Ovary (tissue), 10 donors: ENCODE measurements at places on chromosomes 7 and 10. TPM values are rescaled to one million over a fixed set of nuclear protein-coding genes. Genes with fewer than 3 reads are reported as not detected.

DNA sequence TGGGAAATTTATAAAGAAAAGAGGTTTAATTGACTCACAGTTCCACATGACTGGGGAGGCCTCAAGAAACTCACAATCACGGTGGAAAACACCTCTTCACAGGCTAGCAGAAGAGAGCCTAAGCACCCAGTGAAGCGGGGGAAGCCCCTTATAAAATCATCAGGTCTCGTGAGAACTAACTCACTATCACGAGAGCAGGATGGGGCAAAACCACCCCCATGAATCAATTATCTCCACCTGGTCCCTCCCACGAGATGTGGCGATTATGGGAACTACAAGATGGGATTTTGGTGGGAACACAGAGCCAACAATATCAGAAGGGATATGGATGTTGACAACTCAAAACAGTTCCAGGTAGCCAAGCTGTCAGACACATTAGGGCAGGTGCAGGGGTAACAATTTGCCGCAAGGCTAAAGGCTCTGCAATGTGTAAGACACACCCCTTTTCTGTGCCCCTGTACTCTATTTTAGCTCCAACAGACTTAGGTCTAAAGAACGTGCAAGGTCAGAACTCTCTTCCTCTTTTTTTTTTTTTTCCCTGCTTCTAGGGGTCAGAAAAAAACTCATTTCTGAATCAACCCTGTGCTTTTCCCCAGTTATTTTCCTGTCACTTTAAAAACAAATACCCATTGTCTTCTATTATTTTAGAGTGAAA, 30.7 kb upstream of the RBM20 start:
- no peaks in the 10 kb centered on the region for H3K36me3 ChIP-seq
- no peak overlapping the region for H3K27ac ChIP-seq
- no peak overlapping the region for H3K4me3 ChIP-seq
- no peaks in the 10 kb centered on the region for H3K4me1 ChIP-seq
- H3K27me3 ChIP-seq = no peaks in the 10 kb centered on the region
- no peak for DNase-seq

LRRC18 gene
- not detected for total RNA-seq

LLCFC1 gene
- total RNA-seq = not detected

DNA sequence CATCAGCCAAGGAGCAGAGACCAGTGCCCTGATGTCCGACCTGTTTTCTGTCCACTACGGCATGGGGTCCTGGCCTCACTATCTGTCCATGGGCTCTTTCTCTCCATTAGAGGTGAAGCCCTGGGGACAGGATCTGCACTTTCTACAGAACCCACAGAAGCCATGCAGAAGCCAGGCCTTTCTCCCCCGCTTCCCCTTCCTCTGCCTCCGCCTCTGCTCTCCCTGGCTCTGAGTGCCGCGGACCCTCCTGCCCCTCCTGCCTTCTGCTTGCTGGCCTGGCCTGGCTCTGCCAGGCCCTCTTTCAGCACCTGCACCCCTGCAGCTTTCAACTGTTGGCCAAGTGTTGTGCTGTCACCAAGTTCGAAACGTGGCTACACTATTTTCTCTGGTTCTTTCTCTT, 439.8 kb upstream of the ZMIZ1 start:
- no peak overlapping the region for H3K27ac ChIP-seq
- H3K27me3 ChIP-seq = no peaks in the 10 kb centered on the region
- H3K4me1 ChIP-seq = no peaks in the 10 kb centered on the region
- no peak overlapping the region for H3K4me3 ChIP-seq

- H3K27ac ChIP-seq = no peak overlapping the region
- no peak for DNase-seq
- H3K4me1 ChIP-seq = peaks cover 16% of the 10 kb centered on the region
- no peaks in the 10 kb centered on the region for H3K27me3 ChIP-seq
Measured at GRCh38 chr10:24707445-24707844, 16.2 kb downstream of the ARHGAP21 start.

DNA sequence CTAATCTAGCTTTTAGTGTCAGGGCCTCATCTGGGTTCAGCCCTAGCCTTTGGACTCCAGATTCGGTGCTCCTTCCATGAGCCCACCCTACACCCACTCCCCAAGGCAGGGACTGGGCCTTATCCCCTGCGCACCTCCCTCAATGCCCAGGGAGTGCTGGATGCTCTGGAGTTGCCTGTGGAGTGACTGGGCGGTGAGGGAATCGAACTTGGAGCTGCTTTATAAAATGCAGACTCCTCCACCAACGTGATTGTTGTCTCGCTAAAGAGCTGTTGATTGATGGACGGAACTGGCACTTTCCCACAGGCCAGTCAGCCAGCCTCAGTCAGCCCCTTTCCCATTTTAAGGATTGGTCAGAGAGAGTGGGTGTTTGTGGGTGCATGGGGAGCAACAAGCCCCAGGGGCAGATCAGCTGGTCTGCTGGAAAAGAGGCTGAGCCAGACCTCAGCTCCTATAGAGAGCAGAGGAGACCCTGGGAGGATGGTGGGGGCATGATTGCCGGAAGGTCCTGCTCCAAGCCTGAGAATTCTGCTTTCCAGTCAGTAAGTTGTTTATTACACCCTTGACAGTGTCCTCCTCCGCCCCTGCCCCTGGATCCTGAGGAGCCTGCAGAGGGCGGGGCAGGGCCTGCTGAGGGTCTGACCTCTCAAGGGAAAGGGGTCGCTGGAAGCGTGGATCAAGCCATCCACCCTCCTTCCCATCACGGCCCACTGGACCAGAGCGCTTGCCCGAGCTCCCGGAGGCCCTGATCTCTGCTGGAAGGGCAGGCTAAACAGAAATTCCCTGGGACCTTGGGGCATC, 16.7 kb downstream of the UNC5B start:
- no peaks in the 10 kb centered on the region for H3K27me3 ChIP-seq
- no peak overlapping the region for H3K4me3 ChIP-seq
- no peaks in the 10 kb centered on the region for H3K36me3 ChIP-seq
- no peaks in the 10 kb centered on the region for H3K4me1 ChIP-seq
- no peak overlapping the region for H3K27ac ChIP-seq
- no peak for DNase-seq

GRCh38 chr10:43352951-43353350, 18.5 kb upstream of the FXYD4 start:
- no peaks in the 10 kb centered on the region for H3K27me3 ChIP-seq
- no peak overlapping the region for H3K27ac ChIP-seq
- no peak for DNase-seq
- H3K4me3 ChIP-seq = no peak overlapping the region
- H3K4me1 ChIP-seq = no peaks in the 10 kb centered on the region

ZNF365 gene
- 0.20 TPM for total RNA-seq

DNA sequence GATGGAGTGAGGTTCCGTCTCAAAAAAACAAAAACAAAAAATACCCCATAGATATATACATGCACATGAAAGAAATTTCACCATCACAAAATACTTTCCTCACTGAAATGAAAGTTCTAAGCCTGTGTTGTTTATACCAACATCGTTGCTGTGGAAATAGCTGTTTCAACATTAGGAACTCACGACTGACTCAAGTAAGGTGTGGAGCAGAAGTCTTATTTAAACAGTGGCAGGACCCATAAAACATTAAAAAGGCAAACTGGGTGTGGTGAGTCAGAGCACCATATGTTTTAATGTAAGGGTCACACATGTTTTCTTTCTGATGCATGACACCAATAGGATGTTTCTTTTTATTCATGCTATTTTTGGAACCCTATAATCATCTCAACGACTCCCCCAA, 48.3 kb downstream of the BAIAP2L1 start:
- no peaks in the 10 kb centered on the region for H3K27me3 ChIP-seq
- H3K4me1 ChIP-seq = peaks cover under 1% of the 10 kb centered on the region
- H3K27ac ChIP-seq = no peak overlapping the region
- DNase-seq = no peak
- no peaks in the 10 kb centered on the region for H3K36me3 ChIP-seq
- H3K4me3 ChIP-seq = no peak overlapping the region

DNA sequence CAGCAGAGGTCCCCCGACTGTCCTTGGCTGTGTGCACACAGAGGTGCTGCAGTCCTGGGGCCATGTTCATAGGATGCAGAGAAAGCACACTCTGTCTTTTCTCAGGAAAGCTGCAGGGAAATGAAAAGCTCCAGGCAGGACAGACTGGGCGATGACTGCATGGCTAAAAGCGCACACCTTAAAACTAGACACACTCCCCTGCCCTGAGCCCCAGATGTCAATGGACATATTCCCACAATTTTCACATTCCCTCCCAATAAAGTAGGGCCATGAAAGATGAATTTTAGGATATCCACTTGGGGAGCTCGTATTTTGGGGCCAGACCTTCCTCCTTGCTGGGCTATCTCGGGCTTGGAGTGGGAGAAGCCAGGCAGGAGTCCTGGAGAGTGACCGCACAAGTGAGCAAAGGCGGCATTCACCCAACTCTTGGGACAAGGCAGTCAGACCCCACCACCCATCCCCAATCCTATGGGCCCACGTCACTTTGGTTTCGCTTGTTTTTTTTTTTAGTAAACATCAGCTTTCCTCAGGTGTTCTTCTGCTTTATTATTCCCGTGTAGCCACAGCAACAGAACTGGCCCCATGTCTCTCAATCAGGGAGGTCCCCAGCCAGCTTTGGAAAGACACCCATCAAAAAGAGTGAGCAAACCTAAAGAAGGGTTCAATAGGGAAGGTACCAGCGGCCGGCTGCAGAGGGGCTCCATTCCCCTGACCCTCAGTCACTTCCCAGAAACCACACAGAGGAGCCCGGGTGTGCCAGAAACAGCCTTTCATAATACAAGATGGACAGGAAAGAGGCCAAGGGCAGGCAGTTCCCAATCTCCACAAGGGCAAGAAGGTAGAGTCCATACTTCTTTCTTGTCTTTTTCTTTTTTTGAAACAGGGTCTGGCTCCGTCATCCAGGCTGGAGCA, 12.7 kb downstream of the GPRIN2 start:
- peak; percentile 11 for DNase-seq
- no peak overlapping the region for H3K27ac ChIP-seq
- H3K4me3 ChIP-seq = no peak overlapping the region
- H3K36me3 ChIP-seq = no peaks in the 10 kb centered on the region
- H3K4me1 ChIP-seq = peaks cover 10% of the 10 kb centered on the region
- no peaks in the 10 kb centered on the region for H3K27me3 ChIP-seq

GRCh38 chr7:2781636-2782035, 62.5 kb downstream of the GNA12 start:
- H3K27ac ChIP-seq = no peak overlapping the region
- no peaks in the 10 kb centered on the region for H3K36me3 ChIP-seq
- DNase-seq = no peak
- H3K4me3 ChIP-seq = no peak overlapping the region
- H3K4me1 ChIP-seq = peaks cover 14% of the 10 kb centered on the region

NANOS1 gene
- 1.4 TPM for total RNA-seq

PDK4 gene
- 56.9 TPM for total RNA-seq

PON1 gene
- 0.51 TPM for total RNA-seq

- no peaks in the 10 kb centered on the region for H3K36me3 ChIP-seq
- no peak overlapping the region for H3K27ac ChIP-seq
- no peaks in the 10 kb centered on the region for H3K4me1 ChIP-seq
- H3K4me3 ChIP-seq = no peak overlapping the region
- DNase-seq = no peak
Measured at GRCh38 chr10:71006506-71006905, 118.1 kb upstream of the PCBD1 start.

PRSS37 gene
- total RNA-seq = not detected

DNA sequence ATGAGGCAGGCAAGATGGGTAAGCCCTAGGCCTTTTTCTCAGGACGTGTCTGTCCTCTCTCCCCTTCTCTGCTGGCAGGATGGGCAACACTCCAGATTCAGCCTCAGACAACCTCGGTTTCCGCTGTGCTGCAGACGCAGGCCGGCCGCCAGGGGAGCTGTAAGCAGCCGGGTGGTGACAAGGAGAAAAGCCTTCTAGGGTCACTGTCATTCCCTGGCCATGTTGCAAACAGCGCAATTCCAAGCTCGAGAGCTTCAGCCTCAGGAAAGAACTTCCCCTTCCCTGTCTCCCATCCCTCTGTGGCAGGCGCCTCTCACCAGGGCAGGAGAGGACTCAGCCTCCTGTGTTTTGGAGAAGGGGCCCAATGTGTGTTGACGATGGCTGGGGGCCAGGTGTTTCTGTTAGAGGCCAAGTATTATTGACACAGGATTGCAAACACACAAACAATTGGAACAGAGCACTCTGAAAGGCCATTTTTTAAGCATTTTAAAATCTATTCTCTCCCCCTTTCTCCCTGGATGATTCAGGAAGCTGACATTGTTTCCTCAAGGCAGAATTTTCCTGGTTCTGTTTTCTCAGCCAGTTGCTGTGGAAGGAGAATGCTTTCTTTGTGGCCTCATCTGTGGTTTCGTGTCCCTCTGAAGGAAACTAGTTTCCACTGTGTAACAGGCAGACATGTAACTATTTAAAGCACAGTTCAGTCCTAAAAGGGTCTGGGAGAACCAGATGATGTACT, 13.1 kb downstream of the PHKG1 start:
- no peak overlapping the region for H3K4me3 ChIP-seq
- H3K4me1 ChIP-seq = peaks cover 6% of the 10 kb centered on the region
- DNase-seq = peak; percentile 78
- no peaks in the 10 kb centered on the region for H3K27me3 ChIP-seq
- H3K27ac ChIP-seq = peak overlapping the region; percentile 32
- H3K36me3 ChIP-seq = no peaks in the 10 kb centered on the region

DNA sequence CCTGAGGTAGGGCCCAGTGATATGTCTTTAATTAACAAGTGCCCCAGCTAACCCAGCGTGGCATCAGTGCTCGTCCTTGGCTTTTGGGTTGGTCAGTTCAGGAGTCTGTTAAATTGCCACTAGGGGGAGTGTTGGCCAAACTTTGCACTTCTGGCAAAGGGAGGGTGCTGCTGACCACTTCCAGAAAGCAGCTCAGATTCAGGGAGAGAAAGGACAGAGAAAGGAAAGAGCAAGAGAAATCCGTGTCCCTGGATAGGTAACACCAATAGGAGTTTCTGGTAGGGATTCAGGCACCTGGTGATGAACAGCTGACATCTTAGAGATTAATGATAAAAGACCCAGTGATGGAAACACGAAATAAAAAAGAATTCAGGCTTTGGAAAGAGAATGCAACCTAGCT, 243.1 kb upstream of the AOAH start:
- H3K4me3 ChIP-seq = no peak overlapping the region
- no peak overlapping the region for H3K27ac ChIP-seq
- no peaks in the 10 kb centered on the region for H3K36me3 ChIP-seq
